ENCODE measurements at places on chromosomes 11 and 22. TPM values are rescaled to one million over a fixed set of nuclear protein-coding genes. Genes with fewer than 3 reads are reported as not detected.

Gene DRD2
- not detected for total RNA-seq

Gene MACROD1
- total RNA-seq = 21.6 TPM

Gene HEPHL1
- not detected for total RNA-seq

Gene THRSP
- not detected for total RNA-seq

Gene MS4A6E
- not detected for total RNA-seq

Gene SYT8
- not detected for total RNA-seq

Gene PPFIBP2
- 5.2 TPM for total RNA-seq

Gene LBHD1
- total RNA-seq = 1.6 TPM

Gene RRP8
- 10.3 TPM for total RNA-seq

Gene SSTR3
- total RNA-seq = not detected

Gene OR52K1
- not detected for total RNA-seq

Gene CSNK2A3
- 4.2 TPM for total RNA-seq

Gene MYBPC3
- not detected for total RNA-seq

Gene DDI1
- total RNA-seq = not detected

Gene ANO5
- 0.22 TPM for total RNA-seq

Gene MS4A3
- total RNA-seq = not detected

Gene DUSP8
- 0.22 TPM for total RNA-seq

Gene PDGFB
- 29.6 TPM for total RNA-seq

Gene GAL3ST3
- 0.22 TPM for total RNA-seq

Gene SGSM1
- 1.5 TPM for total RNA-seq

Gene HSPB2
- not detected for total RNA-seq

Gene FGF3
- total RNA-seq = not detected

Gene INSC
- not detected for total RNA-seq

Gene CSRP3
- not detected for total RNA-seq

Gene TMEM191B
- total RNA-seq = not detected

Gene NTM
- total RNA-seq = under 0.01 TPM

Gene SH3BP1
- 0.40 TPM for total RNA-seq

Gene LIF
- 0.22 TPM for total RNA-seq

Gene OR51E2
- total RNA-seq = not detected

Gene YPEL4
- total RNA-seq = under 0.01 TPM

Gene SCGB1D4
- not detected for total RNA-seq

Gene SLC5A1
- not detected for total RNA-seq

Gene SERPING1
- 0.40 TPM for total RNA-seq

Gene SLC22A8
- not detected for total RNA-seq

Gene SCGB1A1
- total RNA-seq = not detected

Gene CD3D
- not detected for total RNA-seq

Gene SDF2L1
- 34.9 TPM for total RNA-seq

Gene SLC5A12
- not detected for total RNA-seq

Gene PACSIN3
- 17.9 TPM for total RNA-seq

Gene TESMIN
- total RNA-seq = 0.79 TPM

Gene C1QTNF6
- 4.6 TPM for total RNA-seq

Gene PGA4
- total RNA-seq = not detected

Gene TYR
- not detected for total RNA-seq

Gene ZNRF3
- 2.0 TPM for total RNA-seq

Gene ABTB2
- total RNA-seq = 0.20 TPM

Gene PPP1CA
- 217 TPM for total RNA-seq

Gene OR52I1
- not detected for total RNA-seq

Gene MMP11
- 3.4 TPM for total RNA-seq

Gene PATE4
- not detected for total RNA-seq

Gene OR2AG2
- total RNA-seq = under 0.01 TPM

Gene UPB1
- total RNA-seq = not detected

Gene LMNTD2
- total RNA-seq = 1.1 TPM

Gene INPP5J
- total RNA-seq = under 0.01 TPM

Gene SERHL2
- 3.8 TPM for total RNA-seq

Gene EFCAB6
- 0.22 TPM for total RNA-seq

Gene HBG2
- total RNA-seq = not detected

Gene DLG2
- 0.40 TPM for total RNA-seq

Gene TRIM49D2
- not detected for total RNA-seq
